ENCODE measurements at places on chromosomes 2 and 18.

- no peak for DNase-seq
Measured at GRCh38 chr2:163630836-163631235, 105.0 kb downstream of the FIGN start.

- no peak for DNase-seq
Measured at GRCh38 chr2:47300081-47300480, 102.9 kb upstream of the MSH2 start.

GRCh38 chr2:186919296-186919695 is 70.3 kb upstream of the ZSWIM2 start:
- DNase-seq, result peak; percentile 11

- no peak for DNase-seq
Measured at GRCh38 chr2:61898810-61899209, 6.7 kb upstream of the COMMD1 start.

All from DMS 273 treated with DMSO at 0.1 percent for 48 hours (cell line).